ENCODE measurements at places on chromosomes 5 and 9.

- DNase-seq = no peak
Observed at GRCh38 chr5:23579566-23579965, 72.2 kb downstream of the PRDM9 start.

DNA sequence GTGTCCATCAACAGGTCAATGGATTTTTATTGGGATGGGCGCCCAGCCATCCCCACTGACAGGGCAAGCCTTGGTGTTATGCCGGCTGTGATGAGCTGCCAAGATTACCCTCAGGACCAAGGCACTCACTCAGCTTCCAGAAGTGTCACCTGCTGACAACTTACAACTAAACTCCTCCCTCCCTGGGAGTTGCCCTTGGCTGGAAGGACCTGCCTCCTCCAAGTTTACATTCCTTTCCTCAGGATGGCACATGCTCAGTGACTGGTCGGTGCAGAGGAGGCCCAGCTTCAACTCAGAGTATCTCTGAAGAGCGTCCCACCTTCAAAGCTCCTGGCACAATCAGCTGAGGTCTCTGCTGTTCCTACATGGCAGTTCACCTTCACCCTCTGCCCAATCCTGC is 52.5 kb upstream of the ZBTB43 start:
- no peak for DNase-seq

DNA sequence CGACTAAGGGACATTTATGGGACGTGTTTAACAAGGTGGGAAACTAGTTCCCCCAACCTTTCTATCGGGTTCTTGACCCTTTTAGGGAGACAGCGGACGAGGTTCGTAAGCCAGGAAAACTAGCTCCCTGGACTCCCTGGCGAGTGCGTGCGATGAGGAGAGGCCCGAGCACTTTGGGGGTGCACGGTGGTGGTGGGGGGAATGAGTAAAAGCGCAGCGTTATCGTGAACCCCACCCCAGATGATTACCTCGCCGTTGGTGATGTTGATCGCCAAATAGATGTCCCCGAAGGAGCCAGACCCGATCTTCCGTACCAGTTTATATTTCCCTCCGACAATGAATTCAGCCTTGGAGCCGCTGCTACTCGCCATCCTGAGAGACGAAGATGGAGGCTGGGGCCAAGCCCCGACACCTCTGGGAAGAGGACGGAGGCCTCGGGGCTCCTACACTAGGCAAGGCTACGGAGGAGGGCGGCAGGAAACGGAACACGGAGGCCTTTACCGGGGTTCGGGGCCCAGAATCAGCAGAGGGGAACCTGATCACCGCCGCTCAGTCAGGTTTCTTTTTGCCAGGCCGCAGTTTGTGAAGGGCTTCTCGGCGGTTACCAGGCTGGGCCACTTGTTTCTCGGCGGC is 529 bp downstream of the CSNK1A1 start:
- no peak for DNase-seq

DNA sequence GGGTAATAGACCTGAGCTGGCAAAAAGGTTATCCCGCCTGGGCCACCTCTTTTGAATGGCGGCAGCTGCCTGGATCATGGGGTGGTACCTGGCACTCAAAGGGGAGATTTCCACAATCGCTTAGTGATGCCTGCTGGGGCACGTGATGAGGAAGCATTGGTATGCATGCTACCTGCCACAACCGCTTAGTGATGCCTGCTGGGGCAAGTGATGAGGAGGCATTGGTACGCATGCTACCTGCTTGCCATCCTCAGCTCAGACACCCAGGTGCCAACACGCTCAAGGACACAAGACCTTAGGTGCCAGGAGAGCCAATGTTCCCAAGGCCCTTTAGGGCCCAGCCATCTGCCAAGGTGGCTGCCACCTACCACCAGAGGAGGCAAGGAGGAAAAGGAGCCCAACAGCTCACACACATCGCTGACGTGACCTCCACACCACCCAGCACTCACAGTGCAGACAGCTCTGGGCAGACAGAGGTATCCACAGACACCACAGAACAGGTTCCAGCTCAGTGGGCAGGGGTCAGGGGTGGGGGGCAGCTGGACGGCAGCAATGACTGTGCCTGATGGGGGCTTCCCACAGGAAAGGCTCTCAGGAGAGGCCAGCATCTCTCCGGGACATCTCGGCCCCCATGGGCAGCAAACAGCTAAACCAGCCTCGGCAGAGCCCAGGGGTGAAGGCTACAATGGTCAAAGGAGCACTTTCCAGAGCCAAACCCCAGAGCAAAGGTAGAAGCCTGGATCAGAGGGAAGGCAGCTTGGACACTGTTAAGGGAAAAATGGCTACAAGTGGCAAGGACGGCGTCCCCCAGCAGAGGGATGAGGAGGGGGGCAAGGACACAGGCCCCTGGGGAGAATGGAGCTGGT is 43.0 kb upstream of the SARDH start:
- no peak for DNase-seq

DNA sequence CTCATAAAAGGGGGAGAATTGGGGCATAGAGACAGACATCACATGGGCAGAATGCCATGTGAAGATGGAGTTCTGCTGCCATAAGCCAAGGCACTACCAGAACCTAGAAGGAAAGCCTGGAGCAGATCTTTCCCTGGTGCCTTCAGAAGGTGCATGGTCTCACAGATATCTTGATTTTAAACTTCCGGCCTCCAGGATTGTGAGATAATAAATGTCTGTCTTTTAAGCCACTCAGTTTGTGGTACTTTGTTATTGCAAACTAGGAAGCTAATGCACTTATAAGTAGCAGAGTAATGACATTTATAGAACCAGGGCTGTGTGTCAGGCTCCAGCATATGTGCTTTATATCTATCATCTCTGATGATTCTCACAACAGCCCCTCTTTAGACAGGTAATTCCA is 130.4 kb downstream of the ASTN2 start:
- DNase-seq = no peak

DNA sequence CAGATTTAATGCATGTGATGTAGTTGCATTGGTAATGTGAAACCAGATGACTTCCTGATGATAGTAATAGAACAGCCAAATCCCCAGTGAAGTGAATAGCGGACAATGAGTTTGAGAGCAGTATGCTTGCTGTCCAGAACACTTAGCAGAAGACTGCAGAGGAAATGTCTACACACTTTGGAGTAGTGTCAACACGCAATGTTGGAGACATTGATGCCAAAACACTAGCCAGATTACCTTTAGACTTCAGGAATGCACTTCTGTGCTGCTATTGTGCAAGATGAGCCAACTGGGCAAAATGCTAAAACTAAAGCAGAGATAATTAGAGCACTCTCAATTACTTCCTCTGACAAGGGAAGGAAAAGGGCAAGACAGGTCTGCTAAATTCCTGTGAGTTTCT is 176.7 kb downstream of the PRDM9 start:
- no peak for DNase-seq

DNA sequence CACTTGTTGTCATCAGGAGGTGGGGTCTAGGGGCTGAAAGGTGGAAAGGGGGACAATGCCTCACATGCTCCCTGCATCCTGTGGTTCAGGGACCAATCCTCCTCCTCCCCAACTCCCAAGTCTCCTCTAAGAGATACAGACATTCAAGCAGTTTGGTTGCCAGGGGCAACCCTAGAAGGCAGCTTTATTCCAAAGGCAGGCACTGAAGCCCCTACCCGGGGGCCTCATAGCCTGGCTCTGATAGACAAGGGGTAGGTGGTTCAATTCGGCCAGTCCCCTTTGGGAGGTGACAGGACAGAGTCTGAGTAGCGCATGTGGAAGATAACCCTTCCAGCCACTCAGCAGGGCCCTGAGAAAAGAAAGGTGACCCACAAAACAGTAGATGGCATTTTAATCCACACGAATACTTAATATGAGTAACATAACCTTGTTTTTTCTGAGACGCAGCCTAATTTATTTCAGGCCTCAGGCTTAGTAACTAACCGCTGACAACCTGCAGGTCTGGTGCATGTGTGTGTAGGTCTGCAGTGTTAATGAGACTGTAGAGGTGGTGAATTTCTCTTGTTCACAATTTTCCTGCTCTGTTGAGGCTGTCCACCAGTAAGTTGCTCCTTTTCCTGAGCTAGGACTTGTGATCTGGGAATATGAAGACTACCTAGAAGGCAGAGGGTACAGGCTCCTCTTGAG is 31.3 kb upstream of the HSPA9 start:
- no peak for DNase-seq

DNA sequence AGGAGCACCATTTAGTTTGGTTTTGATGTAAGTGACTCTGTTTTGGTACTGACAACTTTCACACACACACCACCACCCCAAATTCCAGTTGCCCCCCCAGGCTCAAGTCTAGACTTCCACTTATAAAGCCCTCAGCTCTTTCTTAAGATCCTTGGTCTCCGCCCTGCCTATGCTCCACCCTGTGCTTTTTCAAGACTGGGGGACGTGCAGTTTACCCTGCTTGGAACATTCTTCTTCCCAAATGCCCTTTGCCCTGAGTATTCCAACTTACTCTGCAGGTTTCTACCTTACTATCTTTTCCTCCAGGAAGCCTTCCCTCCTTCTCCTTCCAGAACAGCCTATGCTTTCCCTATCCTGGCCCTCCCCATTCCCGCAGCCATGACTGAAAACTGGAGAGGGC is 1.5 kb upstream of the TRIM14 start:
- DNase-seq = no peak
